ENCODE measurements at places on chromosomes 7 and 10. TPM values are rescaled to one million over a fixed set of nuclear protein-coding genes. Genes with fewer than 3 reads are reported as not detected.

Gene CLCN1
- not detected for total RNA-seq

Gene TAS2R5
- total RNA-seq: 2.9 TPM

DNA sequence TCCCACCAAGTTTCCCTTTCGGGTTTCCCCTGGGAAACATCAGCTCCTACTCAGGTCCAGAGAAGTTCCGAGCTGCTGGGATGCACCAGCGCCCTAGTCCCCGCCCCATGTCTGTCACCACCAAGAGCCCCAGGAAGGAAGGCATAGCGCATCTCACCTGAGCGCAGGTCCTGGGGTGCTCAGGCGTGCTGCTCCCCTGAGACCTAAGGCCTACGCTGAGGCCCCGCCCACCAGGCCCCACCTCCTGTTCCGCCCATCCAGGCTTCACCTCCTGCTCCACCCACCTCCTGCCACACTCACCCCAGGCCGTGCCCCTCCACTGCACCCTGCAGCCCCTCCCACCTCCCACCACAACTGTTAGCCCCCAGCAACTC is 1.2 kb upstream of the TFR2 start:
- DNase-seq: no peak

GRCh38 chr10:126350216-126350992 is 37.9 kb downstream of the ADAM12 start:
- DNase-seq: no peak

DNA sequence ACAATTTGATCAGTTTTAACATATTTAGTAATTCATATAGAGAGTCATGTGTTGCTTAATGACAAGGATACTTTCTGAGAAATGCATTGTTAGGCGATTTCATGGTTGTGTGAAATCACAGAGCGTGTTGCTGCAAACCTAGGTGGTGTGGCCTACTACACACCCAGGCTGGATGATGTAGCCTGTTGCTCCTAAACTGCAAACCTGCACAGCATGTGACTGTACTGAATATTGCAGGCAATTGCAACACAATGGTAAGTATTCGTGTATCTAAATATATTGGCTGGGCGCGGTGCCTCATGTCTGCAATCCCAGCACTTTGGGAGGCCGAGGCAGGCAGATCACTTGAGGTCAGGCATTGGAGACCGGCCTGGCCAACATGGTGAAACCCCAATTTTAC is 73.7 kb upstream of the BAIAP2L1 start:
- DNase-seq: no peak

DNA sequence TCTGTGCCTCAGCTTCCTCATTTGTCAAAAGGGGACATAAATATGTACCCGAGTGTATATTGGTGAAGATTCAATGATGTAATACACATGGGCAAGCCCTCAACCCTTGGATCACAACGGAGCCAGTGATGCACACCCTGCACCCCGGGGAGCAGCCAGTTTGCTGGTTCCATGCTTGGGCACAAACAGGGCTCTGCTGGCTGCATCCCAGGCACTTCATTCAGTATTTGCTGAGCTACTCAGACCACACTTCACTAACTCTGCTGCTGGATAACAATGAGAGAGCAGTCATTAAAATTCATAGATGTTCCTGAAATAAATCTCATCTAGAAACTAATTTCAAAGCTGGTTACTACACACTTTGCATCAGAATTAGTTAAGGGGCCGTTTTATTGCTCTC is 72.0 kb downstream of the SCRN1 start:
- no peak for DNase-seq

GRCh38 chr10:63382066-63382465 is 83.7 kb downstream of the JMJD1C start:
- no peak for DNase-seq

DNA sequence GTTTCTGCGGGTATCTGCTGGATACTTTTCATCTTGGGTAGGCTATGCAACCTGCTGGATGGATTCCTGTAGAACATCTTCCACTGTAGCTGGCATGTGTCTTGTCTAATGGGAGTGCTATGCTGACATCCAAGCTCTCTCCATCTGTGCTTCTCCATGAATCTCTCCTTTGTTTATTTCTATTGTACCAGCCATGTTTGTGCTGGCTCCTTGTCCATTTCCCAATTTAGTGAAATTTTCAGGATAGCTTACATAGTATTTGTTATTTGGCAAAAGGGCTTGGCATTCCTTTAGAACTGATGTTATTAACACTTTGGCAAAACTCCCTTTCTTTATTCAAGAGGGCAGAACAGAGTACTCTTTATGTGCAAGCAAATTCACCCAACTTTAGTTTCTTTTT is 198.0 kb downstream of the CSTF2T start:
- no peak for DNase-seq

- peak; percentile 79 for DNase-seq
Observed at GRCh38 chr7:30148951-30149459, 14.2 kb downstream of the MTURN start.

GRCh38 chr10:48518986-48519385 is 85.9 kb downstream of the ARHGAP22 start:
- no peak for DNase-seq

DNA sequence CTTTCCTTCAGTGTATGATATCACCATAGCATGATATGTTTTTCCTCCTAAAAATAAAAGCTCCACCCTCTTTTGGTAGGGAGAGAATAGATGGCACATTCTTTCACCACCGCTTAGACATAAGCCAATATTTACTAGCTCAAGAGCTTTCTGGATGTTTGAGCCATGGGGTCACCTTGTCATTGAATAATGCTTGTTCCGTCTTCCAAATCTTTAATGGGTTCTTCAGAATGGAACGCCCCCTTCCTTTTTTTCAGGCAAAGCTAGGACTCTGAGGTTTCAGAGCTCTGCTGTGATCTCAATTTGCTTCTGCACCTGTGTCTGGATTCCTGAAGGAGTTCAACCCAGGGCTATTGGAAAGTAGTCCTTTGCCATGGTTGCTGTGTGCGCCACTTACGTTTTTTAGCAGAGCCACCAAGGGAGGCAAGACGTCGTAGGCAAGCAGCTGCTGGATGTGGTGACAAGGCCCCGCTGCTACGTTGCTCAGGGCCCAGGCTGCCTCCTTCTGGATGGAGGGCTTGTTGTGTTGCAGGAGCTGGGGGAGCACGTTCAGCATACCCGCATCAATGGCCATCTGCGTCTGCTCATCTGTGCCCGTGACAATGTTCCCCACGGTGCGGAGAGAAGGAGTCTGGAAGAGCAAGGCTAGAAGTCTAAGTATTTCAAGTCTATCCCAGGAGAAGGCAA is 23.2 kb downstream of the KPNA7 start:
- DNase-seq: no peak

DNA sequence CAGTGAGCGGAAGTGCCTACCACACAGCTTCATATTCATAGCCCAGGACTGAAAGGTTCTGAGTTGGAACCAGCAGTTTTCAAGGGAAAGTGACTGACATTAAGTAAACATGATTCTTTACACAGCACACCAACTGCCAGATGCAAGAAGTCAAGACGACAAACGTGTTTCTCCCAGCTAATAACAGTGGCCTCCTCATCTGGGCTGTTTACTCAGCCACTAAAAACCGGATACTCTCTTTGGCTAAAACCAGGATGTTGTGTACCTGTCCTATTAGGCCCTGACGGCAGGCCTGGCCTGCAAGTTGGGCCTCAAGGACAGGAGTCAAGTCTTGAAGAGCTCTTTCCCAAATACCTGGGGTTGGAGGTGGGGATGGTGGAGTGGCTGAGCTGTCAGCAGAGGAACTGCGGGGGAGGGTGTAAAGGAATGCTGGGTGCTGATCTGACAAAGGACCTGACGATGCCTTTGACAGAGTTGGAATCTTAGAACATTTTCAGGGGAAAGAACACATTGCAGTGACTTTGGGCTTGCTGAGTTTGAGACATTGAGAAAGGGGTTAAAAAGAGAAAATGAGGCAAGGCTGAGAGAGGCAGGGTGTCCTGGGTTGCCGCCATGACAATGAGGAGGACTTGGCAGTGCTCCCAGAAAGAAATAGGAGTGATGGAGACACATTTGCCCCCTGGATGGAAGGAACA is 57.7 kb downstream of the STEAP1B start:
- no peak for DNase-seq

DNA sequence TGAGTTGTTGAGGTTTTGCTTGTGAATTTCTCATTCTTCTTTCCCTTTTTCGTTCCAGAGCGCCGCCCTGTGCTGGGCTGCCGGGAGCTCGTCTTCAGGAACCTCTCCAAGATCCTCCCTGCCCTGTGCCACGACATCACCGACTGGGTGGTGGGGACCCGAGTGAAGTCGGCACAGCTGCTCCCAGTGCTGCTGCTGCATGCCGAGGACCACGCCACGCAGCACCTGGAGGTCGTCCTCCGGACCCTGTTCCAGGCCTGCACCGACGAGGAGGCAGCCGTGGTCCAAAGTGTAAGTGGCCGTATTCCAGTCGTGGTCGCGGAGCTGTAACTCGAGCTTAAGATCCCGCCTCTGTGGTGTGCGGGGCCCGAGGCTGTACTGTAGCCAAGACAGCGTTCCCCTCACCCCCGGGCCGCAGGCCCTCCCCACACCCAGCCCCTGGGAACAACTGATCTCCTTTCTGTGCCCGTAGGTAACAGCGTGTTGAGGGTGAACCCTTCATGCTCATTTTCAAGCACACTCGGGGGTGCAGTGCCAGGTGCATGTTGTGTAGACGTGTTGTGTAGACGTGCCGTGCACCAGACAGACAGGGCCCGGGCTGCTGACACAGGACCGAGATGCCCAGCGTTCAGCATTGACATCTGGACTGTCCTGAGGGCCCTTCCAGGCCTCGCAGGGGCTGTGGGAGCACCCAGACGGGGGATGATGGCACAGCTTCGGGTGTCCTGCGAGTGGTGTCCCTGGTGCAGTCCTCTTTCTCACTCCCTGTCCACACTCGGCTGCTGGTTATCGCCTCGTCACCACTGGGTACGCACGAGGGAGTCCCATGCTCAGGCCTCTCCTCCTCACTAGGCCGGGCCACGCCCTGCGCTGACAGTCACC is 27.7 kb upstream of the PRKAR1B start:
- no peak for DNase-seq

DNA sequence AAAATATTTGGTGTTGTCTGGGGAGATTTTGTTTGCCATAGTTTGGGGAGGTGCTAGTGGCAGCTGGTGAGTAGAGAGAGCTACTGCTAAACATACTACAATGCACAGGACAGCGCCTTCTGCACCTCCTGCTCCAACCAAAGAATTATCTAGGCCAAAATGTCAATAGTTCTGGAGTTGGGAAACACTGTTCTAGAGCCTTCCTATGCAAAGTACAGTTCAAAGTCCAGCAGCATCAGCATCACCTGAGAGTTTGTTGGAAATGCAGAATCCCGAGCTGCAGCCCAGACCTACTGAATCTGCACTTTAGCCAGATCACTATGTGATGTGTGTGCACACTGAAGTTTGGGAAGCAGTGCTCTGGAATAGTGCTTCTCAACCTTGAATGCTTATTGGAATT is 290.7 kb downstream of the TCF7L2 start:
- DNase-seq: no peak
